CD8-positive, alpha-beta memory T cell (primary cell): ENCODE measurements at places on chromosomes 7 and 10.
A peak's percentile ranks its signal among the peaks of the same experiment; 100 is the strongest.

GRCh38 chr7:7565746-7566650 lies 686 bp upstream of the MIOS start:
- H3K27ac ChIP-seq = peak overlapping the region; percentile 77
- peaks cover 46% of the 10 kb centered on the region for H3K4me1 ChIP-seq
- no peaks in the 10 kb centered on the region for H3K27me3 ChIP-seq
- peak overlapping the region; percentile 57 for H3K4me3 ChIP-seq
- no peak for DNase-seq

DNA sequence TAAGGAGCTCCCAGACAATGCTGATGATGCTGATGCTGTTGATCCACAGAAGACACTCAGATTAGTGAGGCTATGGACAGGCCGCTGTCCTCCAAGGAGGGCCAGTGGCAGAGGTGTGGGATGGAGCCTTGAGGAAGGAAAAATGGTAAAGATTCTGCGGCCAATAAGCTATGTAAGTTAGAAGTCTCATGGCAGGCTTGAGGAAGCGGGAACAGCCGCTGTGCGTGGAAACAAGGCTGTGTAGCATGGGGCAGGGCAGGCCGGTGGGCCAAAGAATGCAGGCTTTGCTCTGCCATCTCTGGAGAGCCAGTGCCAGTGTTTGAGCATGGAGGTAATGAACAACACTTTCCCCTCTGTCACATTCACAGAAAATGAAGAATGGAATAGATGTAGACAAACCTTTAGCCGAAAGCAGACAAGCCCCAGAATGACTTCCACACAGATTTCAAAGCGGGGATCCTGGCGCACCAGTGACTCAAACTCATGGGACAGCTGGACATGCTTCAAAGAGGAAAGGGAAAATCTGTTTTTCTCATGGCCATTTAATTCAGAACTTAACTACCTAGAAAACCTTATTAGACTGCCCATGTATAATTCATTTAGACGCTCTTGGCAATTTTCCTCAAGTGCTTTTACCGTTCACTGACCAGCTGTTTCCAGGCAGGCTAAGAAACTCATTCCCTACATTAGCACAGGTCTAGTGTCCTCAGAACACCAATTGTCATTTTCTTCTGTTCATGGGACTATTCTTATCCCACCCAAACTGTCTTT lies 16.9 kb upstream of the FIGNL1 start:
- H3K4me1 ChIP-seq = peaks cover 5% of the 10 kb centered on the region
- DNase-seq = no peak
- no peak overlapping the region for H3K4me3 ChIP-seq
- H3K27me3 ChIP-seq = no peaks in the 10 kb centered on the region
- H3K36me3 ChIP-seq = no peaks in the 10 kb centered on the region

DNA sequence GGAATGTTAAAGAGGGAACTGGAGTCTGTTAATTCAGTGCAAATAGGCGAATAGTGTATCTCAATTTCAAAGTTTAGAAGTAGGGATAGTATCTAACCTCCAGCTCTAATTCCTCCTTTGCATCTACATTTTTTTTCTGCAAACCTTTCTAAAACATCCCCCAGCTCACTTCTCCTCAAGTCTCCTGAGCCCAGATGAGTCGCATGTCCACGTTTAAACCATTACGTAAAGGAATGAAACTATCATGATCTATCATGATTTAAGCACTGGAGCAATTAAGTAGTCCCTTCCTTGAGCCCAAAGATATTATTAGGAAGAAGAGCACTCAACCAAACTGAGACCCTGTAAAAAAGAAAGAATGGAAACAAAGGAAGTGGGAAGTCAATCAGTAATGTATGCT lies 29.9 kb downstream of the GPR22 start:
- no peaks in the 10 kb centered on the region for H3K27me3 ChIP-seq
- no peak for DNase-seq
- no peak overlapping the region for H3K4me3 ChIP-seq
- H3K36me3 ChIP-seq = no peaks in the 10 kb centered on the region
- no peak overlapping the region for H3K27ac ChIP-seq
- no peaks in the 10 kb centered on the region for H3K4me1 ChIP-seq

DNA sequence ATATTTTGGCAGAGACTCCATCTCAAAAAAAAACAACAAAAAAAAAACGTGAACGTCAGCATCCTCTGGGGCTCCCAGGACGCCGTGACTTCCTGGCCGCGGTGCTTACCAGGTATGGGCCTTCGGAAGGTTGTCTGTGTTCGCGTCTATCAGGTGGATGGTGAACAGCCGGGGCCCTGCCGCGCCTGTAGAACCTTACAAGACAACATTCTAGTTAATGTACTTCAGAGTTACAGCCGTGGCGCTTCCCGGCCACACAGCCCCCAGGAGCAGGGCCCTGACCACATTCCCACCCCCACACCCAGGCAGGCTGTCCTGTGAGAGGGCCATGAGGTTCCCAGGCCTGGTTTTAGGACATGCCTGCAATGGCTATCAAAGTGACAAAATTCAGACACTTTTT lies 111.0 kb downstream of the SMURF1 start:
- H3K27me3 ChIP-seq = no peaks in the 10 kb centered on the region
- H3K27ac ChIP-seq = no peak overlapping the region

DNA sequence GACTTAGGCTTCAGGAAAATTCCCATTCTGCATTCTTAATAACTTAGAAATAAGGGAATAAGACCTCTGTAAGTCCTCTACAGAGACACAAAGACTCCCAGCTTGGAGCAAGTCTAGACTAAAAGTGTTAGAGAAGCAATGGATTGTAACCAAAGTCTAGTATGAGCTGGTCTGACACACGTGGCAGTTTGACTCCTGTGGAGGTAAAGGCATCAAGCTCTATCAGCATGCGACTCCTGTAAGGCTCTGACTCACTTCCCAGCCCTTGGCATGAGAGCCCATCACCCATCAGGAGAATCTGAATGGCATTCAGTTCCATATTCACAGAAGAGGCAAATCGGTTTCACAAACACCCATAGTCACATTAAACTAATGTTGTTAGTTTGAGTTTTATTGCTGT lies 4.4 kb upstream of the VSTM4 start:
- no peak overlapping the region for H3K4me3 ChIP-seq
- no peaks in the 10 kb centered on the region for H3K27me3 ChIP-seq
- DNase-seq = no peak
- H3K36me3 ChIP-seq = no peaks in the 10 kb centered on the region
- no peak overlapping the region for H3K27ac ChIP-seq

DNA sequence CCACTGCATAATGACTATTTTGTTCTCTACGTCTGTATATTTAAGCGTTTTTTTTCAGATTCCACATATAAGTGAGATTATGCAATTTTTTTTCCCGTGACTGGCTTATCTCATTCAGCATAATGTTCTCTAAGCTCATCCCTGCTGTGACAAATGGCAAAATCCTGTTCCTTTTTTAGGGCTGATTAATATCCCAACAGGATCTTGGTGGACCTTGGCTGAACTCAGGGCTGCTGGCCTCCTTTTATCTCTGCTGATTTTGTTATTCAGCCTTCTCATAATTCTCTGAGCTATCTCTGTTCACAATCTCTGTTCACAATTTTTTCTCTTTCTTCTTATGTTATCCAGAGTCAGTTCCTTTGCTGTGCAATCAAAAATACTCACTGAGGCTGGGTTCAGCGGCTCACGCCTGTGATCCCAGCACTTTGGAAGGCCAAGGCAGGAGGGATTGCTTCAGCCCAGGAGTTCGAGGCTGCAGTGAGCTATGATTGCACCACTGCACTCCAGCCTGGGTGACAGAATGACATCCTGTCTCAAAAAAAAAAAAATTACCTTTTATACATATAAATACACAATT lies 1035.9 kb upstream of the AUTS2 start:
- no peak overlapping the region for H3K27ac ChIP-seq
- no peaks in the 10 kb centered on the region for H3K36me3 ChIP-seq
- no peaks in the 10 kb centered on the region for H3K4me1 ChIP-seq
- no peaks in the 10 kb centered on the region for H3K27me3 ChIP-seq
- no peak overlapping the region for H3K4me3 ChIP-seq

DNA sequence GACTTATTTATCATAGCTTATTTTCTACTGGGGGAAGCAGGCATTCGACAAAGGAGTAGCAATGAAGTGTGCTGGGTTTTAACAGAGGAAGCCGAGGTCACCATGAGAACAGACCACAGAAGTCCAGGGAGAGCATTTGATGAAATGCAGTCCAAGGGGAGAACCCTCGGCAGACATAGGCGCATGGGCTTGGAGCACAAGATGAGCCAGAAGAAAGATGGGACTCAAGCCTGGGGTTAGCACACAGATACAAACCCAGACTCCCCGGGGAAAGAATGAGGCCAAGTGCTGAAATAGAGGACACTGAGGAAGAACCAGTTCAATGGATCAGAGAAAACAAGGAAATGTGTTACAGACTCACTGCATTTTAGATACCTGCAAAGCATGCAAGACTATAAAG lies 209.5 kb downstream of the FAM107B start:
- peaks cover 88% of the 10 kb centered on the region for H3K4me1 ChIP-seq
- H3K27me3 ChIP-seq = no peaks in the 10 kb centered on the region
- H3K27ac ChIP-seq = peak overlapping the region; percentile 72

DNA sequence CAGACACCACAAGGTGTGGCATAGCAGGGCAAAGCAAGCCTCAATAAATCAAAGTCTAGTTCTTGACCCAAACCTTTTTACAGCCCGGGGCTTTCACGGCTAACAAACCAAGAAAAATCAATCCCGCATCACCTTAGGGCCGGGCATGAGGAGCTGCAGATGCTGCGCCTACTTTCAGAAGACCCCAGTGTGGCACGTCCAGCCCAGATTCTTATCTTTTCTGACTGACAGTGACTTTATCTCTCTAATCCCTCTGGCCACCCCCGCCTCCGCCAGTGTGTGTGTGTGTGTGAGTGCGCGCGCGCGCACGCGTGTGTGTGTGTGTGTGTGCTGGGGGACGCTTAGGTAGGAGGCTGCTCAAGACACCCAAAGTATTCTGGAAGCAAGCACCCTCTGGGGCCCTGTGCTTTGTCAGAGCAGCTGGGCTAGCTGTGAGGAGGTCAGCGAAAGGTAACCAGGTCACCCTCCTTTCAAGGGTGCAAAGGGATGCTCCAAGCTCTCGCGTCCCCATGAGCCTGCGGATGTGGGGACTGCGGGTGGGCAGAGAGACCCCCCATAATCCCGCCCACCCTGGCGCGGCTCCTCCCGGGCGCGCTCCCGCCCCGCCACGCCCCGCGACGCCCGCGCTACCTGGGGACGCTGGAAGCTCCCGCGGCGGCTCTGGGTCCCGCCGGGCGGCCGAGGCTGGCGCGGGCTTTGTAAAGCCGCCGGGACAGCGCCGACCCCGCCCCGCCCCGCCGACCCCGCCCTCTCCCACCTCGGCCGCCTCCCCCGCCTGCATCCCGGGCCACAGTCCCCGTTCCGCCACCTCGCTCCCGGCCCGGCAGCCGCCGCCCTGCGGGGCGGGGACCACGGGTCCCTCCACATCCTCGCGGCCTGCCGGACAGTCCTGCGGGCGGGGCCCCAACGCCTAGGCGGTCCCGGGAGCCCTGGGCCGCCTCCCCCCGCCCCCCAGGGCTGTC lies 57.1 kb upstream of the RHOBTB1 start:
- H3K4me1 ChIP-seq = no peaks in the 10 kb centered on the region
- no peaks in the 10 kb centered on the region for H3K27me3 ChIP-seq
- H3K36me3 ChIP-seq = no peaks in the 10 kb centered on the region
- no peak overlapping the region for H3K4me3 ChIP-seq
- DNase-seq = no peak

DNA sequence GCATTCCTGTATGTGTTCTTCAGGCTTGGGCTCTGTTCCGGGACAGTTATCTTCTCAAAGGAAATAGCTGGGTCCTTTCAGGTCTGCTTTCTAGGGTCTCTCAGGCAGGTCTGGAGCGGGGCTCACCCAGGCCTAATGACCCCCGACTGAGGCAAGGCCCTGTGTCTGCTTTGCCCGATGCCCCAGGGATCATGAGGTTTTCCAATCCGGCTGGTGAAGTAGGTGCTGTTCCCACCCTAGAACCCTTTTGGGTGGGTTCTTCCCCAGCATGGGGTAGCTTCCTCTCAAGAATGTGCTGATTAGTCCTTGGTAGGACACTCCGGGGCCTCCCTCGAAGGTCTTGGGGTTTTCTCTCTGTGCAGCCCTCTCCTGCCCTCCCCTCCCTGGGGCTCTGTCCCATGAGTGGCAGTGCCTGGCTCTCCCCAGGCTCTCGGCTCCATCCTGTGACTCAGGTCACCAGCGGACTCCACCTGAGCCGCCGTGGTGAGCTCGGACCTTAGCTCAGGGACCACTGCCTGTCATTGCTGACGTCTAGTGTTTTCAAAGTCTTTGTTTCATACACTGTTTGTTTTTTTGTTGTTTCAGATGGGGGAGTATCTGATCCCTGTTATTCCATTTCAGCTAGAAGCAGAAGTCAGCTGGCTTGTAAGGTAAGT lies 71.0 kb upstream of the NKX6-2 start:
- H3K4me1 ChIP-seq = no peaks in the 10 kb centered on the region
- DNase-seq = no peak
- H3K4me3 ChIP-seq = no peak overlapping the region
- H3K27me3 ChIP-seq = no peaks in the 10 kb centered on the region
- H3K27ac ChIP-seq = no peak overlapping the region
